ENCODE measurements at places on chromosomes 12 and 14.

DNA sequence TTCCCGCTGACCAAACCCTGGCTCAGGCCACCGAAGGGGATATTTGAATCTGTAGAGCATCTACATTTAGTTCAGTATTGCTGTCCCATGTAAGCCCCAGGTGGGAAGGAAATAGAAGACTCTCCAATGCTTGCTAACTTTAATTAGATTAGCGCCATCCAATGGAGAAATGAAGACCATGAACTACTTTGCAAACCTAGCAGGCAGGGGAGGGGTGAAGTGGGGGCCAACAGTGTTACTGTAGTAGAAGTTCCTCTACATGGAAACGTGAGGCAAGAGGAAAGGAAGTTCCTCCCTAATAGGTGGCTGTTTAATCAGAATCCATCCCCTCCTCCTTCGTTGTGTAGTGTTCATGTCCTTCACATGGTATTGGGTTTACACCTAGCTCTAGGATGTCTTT, 9.3 kb upstream of the DENND5B start:
- DNase-seq = no peak

GRCh38 chr14:93085911-93086310, 29.8 kb downstream of the ITPK1 start:
- peak; percentile 62 for DNase-seq

GRCh38 chr12:12358528-12358927, 1.6 kb downstream of the BORCS5 start:
- no peak for DNase-seq

DNA sequence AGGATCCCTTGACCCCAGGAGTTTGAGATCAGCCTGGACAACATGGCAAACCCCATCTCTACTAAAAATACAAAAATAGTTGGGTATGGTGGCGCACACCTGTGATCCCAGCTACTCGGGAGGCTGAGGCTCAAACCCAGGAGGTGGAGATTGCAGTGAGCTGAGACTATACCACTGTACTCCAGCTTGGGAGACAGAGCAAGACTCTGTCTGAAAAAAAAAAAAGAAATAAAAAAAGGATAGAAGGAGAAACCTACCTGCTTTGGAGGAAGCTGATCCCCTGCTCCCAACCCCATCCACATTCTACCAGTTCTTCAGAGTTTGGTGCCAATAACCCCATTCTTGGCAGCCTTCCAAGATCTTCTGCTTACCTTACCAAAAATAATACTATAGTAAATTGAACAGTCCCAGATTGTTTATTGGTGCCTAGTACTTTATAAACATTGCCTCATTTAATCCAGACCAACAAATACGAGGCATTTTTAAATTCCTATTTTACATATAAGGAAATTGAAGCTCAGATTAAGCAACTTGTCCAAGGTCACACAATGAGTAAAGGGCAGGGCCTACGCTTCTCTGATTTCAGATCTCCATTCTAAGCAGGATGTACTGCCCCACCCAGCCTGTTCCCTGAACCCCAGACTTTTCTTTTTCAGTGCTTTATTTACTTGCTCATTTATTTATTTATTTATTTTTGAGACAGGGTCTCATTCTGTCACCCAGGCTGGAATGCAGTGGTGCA, 33.2 kb upstream of the FAM222A start:
- DNase-seq = no peak

DNA sequence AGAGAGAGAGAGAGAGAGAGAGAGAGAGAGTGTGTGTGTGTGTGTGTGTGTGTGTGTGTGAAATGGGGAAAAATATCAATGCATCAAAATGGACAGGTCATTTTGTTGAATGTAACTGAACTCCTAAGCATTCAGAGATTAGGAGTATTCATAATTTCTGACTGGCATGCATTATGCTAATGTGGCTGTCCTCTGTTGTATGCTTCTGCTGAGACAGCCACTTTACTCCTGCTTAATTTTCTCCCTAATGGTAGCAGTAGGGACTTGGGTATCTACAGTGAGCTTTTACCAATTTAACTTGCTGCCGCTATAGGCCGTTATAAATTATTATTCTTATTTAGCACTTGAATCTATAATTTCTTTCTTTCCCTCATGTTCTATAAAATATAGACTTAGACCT, 924.8 kb downstream of the NRXN3 start:
- no peak for DNase-seq

GRCh38 chr14:24965934-24966578, 83.9 kb downstream of the STXBP6 start:
- DNase-seq = peak; percentile 94

DNA sequence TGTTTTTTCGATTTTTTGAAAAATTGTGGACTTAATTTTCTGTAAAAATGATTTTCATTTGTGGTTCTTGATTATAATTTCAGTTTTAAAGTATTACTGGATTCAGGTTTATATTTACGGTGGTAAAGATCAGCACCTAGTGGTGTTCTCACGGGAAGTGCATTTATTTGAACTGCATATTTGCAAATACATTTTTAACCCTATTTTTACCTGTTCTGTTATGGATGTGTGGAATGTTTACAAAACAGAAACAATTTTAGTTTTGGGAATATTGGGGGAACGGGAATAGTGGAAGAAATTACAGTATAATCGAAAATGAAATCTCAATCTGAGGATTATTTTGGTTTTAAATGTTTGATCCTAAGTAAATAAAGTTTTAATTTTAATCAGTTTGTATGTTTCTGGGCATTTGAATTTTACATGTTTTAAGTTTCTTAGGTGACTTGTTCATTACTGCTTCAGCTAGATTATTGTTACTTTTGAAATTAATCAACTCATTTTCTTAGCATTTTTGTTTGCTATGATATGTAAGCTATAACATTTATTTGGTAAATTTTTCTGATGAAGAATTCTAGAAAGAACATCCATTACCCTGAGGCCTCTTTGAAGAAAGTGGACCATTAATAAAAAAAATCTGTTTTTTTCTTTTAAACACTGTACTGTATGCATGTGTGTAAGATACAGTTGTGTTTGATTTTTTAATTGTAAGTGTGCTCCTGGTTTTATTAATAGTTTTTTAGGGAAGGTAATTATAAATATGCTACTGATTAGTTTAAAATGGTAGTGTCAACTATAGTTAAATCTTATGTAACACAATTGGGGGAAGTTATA, 942 bp downstream of the ATF7IP start:
- no peak for DNase-seq

- peak; percentile 79 for DNase-seq
Observed at GRCh38 chr14:32230181-32230580, 27.1 kb upstream of the RNU6-8 start.

- DNase-seq = no peak
Observed at GRCh38 chr12:113297621-113298471, 37.1 kb downstream of the SLC8B1 start.

- peak; percentile 33 for DNase-seq
Observed at GRCh38 chr12:64077922-64078321, 144.2 kb downstream of the KICS2 start.

DNA sequence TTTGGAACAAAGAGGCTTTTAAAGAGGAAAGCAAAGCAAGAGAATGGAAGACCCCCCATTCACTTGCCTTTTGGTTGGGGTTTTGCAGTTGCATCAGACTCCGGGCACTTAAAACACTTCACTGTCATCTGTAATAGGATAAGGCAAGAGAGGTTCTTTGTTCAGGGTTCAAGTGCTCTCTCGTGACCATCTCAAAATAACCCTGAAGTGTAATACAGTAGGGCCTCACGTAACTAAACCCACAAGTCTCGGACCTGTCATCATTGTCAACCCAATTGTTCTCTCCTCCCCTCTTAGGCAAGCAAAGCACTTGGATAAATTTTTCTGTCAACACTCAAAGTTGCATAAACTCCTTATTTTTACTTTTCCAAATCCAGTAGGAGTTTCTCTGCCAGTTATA, 26.9 kb upstream of the MYBPC1 start:
- DNase-seq = no peak

DNA sequence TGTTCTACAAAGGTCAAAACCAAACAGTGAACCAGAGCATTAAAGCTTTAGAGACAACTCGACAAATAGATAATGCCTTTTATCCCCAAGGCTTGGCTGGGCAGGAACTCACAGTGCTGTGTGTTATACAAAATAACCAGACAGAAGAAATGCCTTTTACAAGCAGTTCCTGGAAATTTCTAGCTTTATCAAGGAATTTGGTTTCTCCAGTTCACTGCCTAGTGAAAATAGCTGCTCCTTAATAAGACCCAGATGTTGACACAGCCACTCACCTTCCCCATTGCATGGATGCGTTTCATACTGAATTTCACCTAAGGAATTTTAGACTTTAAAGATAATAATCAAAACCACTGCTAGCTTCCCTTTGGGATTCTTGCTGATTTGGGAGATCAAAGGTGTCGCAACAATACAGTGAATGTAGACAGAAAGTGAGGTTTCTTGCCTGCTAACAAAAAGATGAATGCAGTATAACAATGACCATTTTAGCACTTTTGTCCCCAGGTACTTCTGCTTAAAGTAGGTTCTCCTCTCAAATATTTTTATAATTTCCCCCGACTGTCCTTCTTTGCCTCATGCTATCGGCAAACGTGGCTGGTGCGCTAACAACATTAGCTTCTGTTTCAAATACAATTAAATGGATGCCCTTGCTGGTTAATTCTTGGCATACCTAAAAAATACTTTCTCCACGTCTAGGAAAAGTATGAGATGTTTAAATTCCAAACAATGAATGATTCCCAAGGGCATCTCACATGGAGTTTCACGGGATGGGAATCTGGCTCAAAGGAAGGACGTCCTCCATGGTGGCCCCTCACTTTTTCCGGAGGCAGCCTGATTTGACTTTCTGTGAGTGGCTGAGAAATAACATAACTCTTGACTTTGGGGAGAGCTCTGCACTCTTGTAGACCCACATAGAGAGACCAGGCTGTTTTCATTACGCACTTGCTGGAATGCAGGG, 162.4 kb downstream of the C12orf75 start:
- peak; percentile 58 for DNase-seq

GRCh38 chr12:122870867-122871664, 24.9 kb downstream of the VPS37B start:
- peak; percentile 33 for DNase-seq

DNA sequence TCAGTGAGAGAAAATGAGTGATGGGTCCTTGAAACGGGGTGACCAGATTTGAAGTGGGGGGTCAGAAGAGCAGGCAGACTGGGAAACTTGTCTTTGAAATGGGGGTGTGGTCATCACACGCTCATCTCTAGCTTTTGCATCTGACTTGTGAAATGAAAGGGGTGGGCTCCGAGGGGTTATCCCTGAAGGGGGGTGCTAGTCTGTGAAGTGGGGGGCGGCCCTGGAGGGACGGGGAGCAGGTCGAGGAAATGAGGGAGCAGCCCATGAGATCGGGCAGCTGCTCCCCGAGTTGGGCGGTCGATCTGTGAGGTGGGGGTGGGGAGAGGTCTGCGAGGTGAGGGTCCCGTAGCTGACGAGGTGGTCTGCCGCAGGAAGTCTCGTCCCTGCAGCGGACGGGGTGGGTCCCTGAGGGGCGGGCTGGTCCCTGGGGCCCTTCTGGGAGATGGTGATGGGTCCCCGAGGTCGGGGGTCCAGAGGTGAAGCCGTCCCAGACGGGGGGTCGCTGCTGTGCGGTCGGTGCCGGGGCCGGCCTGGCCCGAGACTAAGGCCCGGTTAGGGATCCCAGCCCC, 542 bp downstream of the PXN start:
- no peak for DNase-seq

DNA sequence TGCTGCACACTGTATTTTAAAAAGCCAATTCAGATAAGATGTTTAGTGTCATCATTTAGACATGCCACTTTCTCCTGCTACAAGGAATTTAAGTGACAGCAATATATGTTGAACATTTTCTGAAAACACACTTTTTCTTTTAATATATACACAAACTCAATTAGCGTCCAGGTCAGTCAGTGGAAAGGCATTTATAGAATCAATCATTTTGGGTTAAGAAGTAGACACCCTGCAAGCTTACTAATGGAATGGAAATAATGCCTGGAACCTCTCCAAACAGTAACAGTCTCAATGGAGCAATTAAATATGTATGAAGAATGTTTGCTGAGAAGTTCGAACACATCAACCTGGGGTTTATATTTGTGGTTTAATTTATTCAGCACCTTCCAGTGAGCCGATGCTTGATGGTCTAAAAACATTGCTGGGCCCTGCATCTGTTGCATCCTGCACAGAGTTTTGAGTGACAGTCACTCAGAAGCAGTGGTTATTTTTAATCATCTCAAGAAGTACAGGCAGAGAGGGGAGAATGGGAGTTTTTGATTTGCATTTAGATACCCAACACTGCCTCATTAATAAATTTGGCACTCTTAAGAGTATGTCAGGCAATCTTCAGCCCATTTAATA, 410.7 kb downstream of the TMEM117 start:
- no peak for DNase-seq

- DNase-seq = peak; percentile 96
Observed at GRCh38 chr12:50786498-50787231, 22.8 kb downstream of the ATF1 start.
